ENCODE measurements at places on chromosomes 2 and 18.

- no peak for DNase-seq
Observed at GRCh38 chr2:731711-732110, 54.5 kb upstream of the TMEM18 start.

DNA sequence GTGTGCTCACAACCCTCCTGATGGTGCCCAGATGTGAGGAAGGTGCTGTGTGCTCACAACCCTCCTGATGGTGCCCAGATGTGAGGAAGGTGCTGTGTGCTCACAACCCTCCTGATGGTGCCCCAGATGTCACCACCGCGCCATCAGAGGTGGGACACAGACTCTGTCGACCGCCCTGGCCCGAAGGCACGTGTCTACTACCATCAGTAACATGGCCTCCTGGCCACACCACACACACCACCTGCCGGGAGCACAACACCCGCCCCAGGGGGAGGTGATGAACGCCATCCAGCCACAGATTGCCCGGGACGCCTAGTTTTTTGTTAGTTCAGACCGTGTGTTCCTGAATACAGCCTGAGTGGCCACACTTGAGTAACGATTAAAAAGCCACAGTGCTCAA lies 24.5 kb downstream of the HDAC4 start:
- no peak for DNase-seq

DNA sequence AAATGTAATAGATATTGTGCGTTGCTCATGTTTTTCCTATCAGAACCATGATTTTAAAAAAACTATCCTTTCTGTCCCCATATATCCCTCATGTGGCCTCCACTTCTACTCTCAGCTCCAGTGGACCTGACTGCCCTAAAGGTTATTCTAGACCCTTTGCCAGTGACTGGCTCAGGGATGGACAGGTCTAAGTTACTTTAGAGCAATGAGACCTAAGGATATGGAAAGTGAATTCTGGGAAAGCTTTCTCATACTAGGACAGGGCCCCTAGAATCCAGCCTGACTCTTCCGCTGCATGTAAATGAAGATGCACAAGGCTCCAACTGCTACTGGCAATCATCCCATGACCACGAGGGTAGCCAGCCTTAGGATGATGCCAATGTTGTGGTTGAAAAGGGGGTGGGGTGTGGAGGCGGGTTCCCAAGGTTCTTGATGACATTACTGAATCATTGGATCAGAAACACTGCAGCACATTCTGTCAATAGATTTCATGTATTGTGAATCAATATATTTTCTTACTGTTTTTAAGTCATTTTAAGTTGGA lies 21.3 kb downstream of the C2orf69 start:
- peak; percentile 91 for DNase-seq

DNA sequence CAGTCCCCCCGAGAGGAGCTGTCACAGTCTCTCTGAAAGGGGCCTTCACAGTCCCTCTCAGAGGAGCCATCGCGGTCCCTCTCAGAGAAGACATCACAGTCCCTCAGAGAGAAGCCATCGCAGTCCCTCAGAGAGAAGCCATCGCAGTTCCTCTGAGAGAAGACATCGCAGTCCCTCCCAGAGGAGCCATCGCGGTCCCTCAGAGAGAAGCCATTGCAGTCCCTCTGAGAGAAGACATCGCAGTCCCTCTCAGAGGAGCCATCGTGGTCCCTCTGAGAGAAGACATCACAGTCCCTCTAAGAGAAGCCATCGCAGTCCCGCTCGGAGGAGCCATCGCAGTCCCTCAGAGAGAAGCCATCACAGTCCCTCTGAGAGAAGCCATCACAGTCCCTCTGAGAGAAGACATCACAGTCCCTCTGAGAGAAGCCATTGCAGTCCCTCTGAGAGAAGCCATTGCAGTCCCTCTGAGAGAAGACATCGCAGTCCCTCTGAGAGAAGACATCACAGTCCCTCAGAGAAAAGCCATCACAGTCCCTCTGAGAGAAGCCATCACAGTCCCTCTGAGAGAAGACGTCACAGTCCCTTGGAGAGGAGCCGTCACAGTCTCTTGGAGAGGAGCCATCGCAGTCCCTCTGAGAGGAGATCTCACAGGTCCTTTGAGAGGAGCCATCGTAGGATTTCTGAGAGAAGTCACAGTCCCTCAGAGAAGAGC lies 1.3 kb upstream of the ZNF512 start:
- no peak for DNase-seq

DNA sequence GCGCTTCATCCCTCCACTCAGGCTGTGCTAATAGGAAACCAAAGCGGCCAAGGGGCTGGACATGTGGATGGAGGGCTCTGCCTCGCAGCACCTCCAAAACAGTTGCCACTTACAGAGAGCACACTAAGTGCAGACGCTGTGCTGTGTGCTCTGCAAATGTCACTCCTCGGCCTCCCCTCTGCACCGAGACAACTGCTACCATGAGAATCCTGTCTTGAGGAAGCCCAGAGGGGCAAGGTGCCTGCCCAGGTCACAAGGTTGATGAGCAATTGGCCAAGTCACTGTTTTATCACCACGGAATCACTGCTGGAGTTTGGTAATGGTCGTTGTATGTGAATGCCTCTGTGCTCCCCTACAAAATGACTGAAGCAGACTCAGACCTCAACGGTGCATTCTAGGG lies 132.2 kb downstream of the SEPTIN10 start:
- no peak for DNase-seq

- DNase-seq = no peak
Observed at GRCh38 chr18:77567205-77567604, 317.6 kb downstream of the GALR1 start.

DNA sequence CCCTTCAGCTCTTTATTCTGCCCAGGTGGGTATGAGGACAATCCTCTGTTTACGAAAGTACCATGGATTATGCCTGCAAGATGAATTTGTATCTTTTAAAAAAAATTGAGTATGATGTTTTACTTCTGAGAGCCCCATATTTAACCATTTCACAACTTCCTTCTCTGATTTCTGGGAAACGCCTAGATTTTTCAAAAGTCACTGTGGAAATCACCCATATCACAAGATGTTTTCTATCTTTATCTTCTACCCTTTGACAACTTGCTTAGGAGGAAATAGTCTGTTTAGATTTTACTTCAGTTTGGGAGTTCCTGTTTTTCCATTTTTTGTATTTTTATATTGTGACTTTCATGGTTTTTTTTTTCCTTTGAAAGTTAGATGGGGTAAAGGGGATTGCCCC lies 53.0 kb downstream of the ICOS start:
- DNase-seq = no peak

GRCh38 chr2:235844561-235844960 lies 323.6 kb downstream of the GBX2 start:
- no peak for DNase-seq

- DNase-seq = peak; percentile 61
Observed at GRCh38 chr18:76803814-76804213, 18.5 kb upstream of the ZNF236 start.
